Activated gamma-delta T cell treated with Interleukin-2 at 50 U/mL for 16 hours (primary cell): ENCODE measurements at places on chromosomes 16 and 17.
A peak's percentile ranks its signal among the peaks of the same experiment; 100 is the strongest.

DNA sequence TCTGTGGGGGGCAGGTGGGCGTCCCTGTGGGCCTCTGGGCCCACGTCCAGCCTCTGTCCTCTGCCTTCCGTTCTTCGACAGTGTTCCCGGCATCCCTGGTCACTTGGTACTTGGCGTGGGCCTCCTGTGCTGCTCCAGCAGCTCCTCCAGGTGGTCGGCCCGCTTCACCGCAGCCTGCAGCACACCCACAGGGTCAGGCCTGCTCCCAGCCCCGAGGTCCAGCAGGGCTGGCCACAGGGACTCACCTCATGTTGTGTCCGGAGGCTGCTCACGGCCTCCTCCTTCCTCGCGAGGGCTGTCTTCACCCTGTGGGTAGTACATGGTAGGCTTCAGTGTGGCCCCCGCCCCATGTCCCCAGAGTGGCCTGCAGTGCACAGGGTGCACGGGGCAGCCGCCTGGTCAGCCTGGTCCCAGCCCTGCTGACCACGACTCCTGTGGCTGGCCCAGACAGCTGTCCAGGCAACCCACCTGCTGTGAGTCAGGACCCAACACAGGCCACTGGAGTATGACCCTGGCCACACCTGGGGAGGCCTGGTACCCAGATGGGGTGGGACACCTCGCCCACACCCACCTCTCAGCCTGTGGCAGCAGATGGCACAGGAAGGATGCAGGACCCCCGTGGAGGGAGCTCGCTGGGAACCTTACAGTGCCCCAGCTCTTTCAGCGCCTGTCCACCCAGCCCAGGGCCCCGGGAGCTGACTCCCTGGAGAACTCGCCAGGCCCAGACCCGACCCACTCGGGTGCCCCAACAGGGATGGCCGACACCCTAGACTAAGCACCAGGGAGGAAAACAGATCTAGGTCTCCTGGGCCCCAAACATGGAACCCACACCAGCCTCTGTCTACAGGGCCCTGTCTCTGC, 23.9 kb upstream of the AATK start:
- DNase-seq, result no peak

DNA sequence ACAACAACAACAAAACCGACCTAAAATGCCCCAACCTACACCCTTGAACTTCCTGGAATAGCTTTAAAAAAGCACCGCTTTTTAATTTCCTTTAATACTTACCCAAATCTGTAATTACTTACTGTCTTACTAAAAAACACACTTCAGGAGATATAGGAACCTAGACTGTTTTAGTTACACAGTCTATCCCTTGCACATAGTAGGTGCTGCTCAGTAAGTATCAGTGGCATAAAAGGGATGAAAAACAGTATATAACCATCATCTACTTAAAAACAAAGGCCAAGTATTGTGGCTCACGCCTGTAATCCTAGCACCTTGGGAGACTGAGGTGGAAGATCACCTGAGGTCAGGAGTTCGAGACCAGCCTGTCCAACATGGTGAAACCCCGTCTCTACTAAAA, 6.1 kb downstream of the SUMO2 start:
- no peak for DNase-seq

DNA sequence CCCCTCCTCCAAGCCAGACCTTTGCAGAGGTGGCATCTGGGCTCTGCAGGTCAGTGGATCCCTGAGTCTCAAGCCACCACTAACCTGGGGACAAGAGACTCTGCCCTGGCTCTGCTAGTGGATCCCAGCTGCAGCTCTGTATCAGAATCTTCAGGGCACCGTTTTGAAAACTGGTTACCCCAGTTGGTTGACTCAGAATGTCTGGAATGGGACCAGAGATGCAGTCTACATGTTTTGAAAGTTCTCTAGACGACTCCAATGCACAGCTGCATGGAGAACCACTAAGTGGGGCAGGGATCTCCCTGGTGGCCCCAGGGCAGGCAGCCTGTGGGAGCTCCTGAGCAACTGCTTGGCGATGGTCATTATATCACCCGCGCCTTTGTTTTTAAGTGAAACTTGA, 34.1 kb upstream of the ADORA2B start:
- DNase-seq, result no peak

- no peak for DNase-seq
Measured at GRCh38 chr16:89045181-89045815, 48.4 kb upstream of the ACSF3 start.

- no peak for DNase-seq
Measured at GRCh38 chr17:45745601-45746494, 38.3 kb upstream of the CRHR1 start.

DNA sequence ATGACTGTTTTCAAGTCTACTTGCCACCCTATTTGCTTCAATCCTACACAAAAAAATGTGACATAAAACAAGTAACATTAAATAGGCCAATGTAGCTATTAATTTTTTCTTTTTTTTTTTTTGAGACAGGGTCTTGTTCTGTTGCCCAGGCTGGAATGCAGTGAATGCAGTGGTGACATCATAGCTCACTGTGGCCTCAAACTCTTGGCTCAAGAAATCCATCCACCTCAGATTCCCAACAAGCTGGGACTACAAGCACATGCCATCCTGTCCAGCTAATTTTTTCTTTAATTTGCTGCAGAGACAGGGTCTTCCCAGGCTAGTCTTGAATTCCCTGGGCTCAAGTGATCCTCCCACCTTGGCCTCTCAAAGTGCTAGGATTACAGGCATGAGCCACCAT, 29.4 kb downstream of the ANKFY1 start:
- DNase-seq, result no peak

DNA sequence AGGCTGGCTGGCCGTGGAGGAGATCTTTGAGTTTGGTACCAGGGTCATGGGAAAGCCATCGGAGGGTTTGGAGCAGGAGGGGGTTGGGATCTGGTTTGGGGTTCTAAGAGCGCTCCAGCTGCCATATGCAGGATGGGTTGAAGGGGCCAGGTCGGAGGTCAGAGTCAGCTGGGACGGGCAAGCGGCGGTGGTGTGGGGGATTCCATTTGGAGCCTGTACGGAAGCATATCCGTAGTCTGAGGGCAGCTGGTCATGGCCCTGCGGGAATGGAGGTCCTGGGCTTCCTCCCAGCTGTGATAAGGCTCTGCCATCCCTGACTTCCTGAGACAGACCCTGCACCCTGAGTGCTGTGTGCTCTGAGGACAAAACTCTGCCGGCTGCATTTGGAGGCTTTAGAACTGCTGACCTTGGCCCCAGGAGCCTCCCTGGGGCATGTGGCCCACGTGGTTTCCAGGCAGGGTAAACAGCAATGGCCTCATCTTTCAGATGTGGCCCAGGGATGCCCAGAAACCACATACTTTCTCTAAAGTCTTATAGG, 46.5 kb downstream of the ATP2C2 start:
- DNase-seq, result no peak

DNA sequence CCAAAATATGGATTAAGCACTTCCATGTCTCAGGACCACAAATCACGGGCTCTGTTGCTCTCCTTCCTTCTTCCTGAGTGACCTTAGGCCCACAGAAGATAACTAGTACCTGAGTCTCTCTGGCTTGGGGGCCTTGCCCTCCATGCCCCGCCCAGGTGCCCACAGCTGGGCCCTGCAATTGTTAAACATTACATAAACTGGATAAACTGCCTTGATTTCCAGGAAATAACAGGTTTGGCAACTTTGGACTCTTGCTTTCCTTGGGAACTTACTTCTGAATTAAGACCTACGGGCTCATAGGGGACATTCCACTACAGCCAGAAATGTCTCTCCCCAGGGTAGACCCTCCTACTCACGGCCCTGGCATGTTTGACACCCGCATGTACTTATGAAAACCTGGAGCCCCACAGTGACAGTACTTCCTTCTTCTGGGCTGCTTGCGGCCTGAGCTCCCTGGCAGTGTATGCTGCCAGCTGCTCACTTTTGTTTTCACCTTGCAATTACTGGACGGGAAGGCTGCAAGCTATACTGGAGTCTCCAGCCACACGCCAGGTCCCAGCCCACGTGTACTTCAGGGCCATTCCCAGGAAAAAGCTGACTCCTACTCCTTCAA, 2.3 kb upstream of the UBALD2 start:
- DNase-seq, result no peak

DNA sequence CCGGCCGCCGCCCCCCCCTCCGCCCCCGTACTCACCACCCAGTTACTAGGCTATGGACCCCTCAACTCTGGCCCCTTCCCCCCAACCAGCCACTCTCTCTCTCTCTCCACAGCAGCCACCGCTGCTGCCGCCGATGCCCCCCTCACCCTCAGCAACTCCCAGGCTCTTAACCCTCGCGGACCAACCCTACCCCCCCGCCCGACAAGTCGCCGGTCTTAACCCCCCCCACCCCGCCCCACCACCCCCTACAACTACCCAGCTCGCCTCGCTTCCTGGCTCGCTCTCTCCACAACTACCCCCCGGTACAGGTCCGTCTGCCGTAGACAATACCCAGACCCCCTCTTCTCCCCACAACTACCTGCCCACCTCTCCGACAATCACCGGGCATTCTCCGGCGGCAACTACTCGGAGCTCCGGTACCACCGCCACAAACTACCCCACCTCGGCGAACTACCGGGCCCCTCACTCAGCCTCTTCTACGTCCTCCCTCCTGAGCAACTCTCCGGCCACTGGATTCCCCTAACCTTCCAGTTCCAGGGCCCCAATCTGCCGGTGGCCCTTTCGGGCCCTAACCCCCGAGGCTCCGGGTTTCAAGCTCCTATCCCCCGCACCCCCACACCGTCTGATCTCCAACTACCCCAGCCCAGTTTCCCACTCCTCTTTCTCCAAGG, 702 bp downstream of the PHF23 start:
- peak; percentile 36 for DNase-seq

DNA sequence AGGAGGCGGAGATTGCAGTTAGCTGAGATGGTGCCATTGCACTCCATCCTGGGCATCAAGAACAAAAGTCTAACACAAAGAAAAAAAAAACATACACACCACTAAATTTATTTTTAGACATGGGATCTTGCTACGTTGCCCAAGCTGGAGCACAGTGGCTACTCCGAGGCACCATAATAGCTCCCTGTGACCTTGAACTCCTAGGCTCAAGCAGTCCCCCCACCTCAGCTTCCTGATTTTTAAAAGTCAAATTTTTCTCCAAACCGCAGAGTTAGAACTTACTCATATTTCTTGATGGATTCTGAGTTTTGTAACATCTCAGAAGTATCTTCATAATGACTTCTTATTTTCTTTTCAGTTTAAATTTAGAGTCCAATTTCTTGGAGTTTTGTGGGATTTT, 3.4 kb downstream of the CMTM4 start:
- no peak for DNase-seq

- DNase-seq, result no peak
Measured at GRCh38 chr17:6162892-6163291, 92.7 kb downstream of the WSCD1 start.

GRCh38 chr17:2837147-2837561, 40.9 kb downstream of the RAP1GAP2 start:
- DNase-seq, result peak; percentile 38

GRCh38 chr17:57823469-57824401, 26.1 kb downstream of the MRPS23 start:
- no peak for DNase-seq

GRCh38 chr17:49291929-49292328, 61.3 kb upstream of the PHOSPHO1 start:
- no peak for DNase-seq

- no peak for DNase-seq
Measured at GRCh38 chr16:20309786-20310185, 17.5 kb downstream of the GP2 start.

- DNase-seq, result no peak
Measured at GRCh38 chr17:28182559-28182958, 136.4 kb upstream of the TMEM97 start.

- DNase-seq, result no peak
Measured at GRCh38 chr16:87076950-87077749, 240.0 kb downstream of the C16orf95 start.

- no peak for DNase-seq
Measured at GRCh38 chr17:4936436-4936835, 3.4 kb downstream of the SLC25A11 start.

DNA sequence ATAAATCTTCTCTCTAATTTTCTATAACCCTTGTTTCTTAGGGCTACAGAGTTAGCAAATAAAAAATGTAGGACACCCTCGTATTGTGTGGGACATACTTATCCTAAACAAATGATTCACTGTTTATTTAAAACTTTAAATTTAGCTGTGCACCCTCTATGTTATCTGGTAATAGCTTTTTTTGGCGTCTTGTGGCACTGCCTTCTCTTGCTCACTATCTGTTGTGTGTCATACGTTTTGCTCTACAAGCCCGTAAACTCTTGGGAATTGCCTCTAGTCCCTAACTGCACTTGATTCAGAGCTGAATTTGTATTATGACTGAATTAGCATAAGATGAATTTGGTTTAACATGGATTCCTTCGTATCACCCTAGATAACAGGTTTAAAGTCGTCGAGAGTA, 144.3 kb upstream of the MYOCD start:
- no peak for DNase-seq

DNA sequence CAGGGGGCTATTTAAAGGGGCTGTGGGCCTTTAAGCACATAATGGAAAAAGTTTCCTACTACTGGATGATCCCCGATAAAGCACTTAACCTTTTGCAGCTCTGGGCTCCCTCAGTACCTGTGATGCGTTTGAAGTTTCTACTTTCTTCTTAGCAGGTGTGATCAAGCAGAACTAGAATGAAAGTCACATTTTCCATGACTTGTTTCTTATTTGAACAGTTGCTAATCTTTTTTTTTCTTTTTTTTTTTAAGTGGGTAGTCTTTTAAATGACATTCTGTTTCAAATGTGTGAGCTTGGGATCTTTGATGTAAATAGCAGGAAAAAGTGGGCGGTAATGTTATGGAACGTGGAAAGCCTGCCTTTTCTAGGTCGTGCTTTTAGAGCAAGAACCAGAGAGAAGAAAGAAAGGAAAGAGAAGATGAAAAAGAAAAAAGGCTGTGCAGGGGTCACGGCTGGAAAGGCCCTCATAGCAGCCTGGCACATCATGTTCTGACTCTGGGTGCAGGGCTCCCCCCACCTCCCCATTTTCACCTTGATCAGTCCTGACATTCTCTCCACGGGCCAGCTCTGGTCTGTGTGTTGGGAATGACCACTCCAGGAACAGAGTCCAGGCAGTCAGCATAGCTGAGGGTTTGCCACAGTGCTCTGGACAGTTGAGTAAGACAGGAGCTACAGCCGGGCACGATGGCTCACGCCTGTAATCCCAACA, 150.6 kb downstream of the CLEC16A start:
- DNase-seq, result no peak

DNA sequence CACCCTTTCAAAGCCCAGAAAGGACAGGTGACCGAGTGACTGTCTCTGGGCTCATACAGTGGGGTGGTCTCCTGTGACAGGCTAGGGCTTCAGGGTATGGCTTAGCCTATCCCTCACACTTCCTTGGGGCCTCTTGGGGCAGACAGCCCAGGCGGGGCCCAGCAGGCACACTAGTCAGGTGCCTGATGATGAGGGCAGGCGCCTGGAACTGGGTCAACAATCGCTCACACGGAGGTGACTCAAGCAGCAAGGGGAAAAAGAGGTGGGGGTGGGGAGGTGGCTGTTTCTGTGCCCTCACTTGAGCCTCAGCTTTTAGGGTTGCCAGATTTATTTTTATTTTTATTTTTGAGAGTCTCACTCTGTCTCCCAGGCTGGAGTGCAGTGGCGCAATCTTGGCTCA, 6.4 kb upstream of the GRN start:
- no peak for DNase-seq

- DNase-seq, result no peak
Measured at GRCh38 chr16:24188021-24188542, 68.1 kb upstream of the CACNG3 start.
